ENCODE measurements at places on chromosomes 7 and 10.

DNA sequence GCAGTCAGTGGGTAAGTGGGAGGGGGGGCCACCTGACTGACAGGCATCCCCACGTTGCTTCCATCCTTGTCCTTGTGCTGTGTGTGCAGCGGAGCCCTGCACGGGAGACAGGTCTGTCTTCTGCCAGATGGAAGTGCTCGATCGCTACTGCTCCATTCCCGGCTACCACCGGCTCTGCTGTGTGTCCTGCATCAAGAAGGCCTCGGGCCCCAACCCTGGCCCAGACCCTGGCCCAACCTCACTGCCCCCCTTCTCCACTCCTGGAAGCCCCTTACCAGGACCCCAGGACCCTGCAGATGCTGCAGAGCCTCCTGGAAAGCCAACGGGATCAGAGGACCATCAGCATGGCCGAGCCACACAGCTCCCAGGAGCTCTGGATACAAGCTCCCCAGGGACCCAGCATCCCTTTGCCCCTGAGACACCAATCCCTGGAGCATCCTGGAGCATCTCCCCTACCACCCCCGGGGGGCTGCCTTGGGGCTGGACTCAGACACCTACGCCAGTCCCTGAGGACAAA is 24.8 kb downstream of the TBATA start:
- no peak for DNase-seq

GRCh38 chr7:6106140-6106904 is 75.1 kb downstream of the ANKRD61 start:
- DNase-seq = peak; percentile 63

GRCh38 chr7:25994433-25994994 is 157.5 kb upstream of the NFE2L3 start:
- DNase-seq = peak; percentile 19

- DNase-seq = peak; percentile 10
Measured at GRCh38 chr7:137606061-137606674, 240.6 kb downstream of the DGKI start.

DNA sequence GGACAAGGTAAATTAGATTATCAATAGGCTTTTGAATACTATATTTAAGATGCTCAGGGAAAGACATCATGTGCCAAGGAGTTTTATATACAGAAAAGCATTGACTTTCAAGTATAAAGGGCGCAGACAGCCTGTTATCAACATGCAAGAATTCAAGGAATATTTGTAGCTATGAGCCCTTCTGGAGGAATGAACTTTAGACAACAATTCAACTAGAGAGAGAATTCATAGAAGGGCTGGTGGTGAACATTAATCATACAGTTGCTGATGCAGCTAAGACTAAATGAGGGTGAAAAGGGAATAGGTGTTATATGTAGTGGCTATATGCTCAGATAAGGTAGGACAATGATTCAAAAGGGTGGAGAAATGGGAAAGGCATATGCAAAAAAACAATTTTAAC is 41.2 kb downstream of the AOAH start:
- DNase-seq = no peak

Measured in CD4-positive, alpha-beta T cell treated with Interleukin-10 for 1 hour (primary cell).